ENCODE measurements at places on chromosomes 3 and 15. TPM values are rescaled to one million over a fixed set of nuclear protein-coding genes. Genes with fewer than 3 reads are reported as not detected.
A peak's percentile ranks its signal among the peaks of the same experiment; 100 is the strongest.

PRRT3 gene
- 1.0 TPM for total RNA-seq

PHLDB2 gene
- total RNA-seq, result 17.7 TPM

MEGF11 gene
- 0.29 TPM for total RNA-seq

OCA2 gene
- 0.22 TPM for total RNA-seq

PCLAF gene
- total RNA-seq, result 14.7 TPM

DPPA2 gene
- not detected for total RNA-seq

KLHL6 gene
- 1.9 TPM for total RNA-seq

TXNRD3 gene
- total RNA-seq, result 5.4 TPM

TIGIT gene
- total RNA-seq, result 0.54 TPM

IQCF5 gene
- total RNA-seq, result not detected

DNA sequence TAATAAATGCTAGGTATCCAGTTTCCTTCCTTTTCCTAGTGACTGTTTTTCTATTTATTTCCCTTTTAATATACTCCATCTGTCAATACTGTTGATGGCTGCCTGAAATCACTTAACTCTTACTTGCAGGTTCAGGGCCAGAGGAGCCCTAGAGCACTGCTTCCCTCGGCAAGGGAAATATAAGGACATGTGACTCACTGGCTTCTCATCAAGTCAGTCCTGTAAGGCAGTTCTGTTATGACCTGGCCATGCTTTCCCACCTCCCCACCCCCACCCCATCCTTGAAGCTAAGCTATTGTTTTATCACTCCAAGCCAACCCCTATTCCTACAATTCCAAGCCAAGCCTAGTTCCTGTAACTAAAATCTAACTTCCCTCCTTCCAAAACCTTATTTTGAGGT, 800.7 kb downstream of the ROBO1 start:
- DNase-seq, result no peak

GRCh38 chr3:131033480-131034080, 6.9 kb downstream of the NEK11 start:
- no peak for DNase-seq

DNA sequence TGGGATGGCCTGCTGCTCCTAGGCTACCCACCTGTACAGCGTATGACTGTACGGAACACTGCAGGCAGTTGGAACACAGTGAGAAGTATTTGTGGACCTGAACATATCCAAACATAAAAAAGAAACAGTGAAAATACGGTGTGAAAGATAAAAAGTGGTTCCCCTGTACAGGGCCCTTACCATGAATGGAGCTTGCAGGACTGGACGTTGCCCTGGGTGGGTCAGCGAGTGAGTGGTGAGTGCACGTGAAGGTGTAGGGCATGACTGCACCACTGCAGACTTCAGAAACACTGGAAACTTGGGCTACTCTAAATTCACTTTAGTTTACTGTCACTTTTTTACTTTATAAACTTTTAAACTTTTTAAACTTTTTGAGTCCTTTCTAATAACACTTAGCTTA, 71.2 kb upstream of the SLC6A6 start:
- peak; percentile 71 for DNase-seq

GRCh38 chr3:72407766-72408165, 440.5 kb downstream of the SHQ1 start:
- DNase-seq, result no peak

DNA sequence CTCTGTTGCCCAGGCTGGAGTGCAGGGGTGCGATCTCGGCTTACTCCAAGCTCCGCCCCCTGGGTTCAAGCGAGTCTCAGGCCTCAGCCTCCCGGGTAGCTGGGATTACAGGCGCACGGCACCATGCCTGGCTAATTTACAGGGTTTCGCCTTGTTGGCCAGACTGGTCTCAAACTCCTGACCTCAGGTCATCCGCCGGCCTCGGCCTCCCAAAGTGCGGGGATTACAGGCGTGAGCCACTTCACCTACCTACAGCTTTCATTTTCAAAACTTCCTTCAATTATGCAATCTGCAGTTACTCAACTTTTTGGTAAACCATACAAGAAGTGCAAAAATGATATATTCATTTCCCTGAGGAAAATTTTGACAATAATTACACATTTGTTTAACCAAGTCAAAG, 14.0 kb downstream of the NANOGP8 start:
- DNase-seq, result no peak

DNA sequence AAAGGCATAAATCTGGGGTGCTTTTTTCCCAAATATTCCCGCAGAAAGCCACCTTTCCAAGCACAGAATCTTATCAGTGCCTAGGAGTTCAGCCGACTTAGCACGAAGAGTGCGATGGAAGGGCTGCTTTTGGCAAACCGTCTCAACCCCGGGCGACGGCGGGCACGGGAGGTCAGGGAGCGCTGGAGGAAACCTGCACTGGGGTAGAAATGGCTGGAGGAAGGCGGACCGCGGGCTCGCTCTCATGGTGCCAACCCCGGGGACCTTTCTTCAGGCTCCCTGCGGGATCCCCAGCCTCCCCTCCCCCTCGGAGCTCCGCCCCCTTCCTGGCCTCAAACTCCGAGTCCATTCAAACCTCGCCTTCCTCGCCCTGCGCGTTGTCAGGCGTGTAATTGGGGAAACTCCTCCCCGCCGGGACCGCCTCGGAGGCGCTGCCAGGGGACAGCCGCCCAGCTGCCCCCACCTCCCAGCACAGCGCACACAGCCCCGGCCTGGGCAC, at the start of gene GABRG3:
Gene GABRG3 (plus strand): TSS at position 470 of the 499 bp plus-strand sequence.
- DNase-seq, result no peak

GRCh38 chr3:107907996-107908395, 182.8 kb downstream of the CD47 start:
- DNase-seq, result no peak

DNA sequence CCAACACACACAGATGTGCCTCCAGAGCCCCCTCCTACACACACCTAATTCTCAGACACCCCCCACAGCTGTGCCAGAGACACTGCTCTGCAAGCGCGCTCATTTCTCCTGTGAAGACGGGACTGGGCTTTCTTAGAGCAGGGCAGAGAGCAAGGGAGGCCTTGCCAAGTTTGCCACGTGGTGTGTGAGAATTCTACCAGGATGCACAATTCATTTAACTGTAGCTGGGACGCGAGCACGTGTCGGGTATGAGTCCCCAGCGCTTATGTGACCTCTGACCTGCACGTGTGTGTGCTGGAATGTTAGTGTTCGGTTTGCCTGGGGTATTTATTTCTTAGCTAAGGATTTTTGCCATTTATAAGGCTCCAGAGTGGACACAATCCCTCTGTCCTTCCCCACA, 37.0 kb downstream of the FEM1B start:
- no peak for DNase-seq

DNA sequence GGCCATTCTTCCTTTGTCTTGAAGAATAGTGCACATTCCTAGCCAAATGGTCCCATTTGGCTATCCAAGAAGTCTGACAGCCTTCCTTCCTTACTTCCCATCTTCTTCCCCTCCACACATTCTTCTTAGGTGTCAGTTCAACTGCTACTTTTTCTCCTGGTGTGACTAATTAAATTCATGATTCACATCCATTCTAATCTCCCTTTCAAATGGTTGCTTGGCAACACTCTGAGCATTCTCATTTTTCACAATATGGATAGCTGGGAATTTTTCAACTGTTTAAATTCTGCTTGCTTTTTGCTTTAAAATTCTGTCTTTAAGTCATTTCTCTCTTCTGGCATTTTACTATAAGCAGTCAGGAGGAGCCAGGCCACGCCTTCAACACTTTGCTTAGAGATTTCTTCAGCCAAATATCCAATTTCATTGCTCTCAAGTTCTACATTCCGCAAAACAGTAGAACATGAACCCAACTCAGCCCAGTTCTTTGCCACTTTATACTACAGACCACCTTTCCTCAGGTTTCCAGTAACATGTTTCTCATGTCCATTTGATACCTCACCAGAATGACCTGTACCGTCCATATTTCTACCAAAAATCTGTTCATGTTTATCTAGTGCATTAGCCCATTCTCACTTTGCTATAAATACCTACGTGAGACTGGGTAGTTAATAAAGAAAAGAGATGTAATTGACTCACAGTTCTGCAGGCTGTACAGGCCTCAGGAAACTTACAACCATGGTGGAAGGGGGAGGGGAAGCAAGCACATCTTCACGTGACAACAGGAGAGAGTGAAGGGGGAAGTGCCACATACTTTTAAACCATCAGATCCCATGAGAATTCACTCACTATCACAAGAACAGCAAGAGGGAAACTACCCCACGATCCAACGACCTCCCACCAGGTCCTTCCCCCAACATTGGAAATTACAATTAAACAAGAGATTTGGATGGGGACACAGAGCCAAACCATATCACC, 31.9 kb upstream of the MCF2L2 start:
- DNase-seq, result no peak

- DNase-seq, result no peak
Measured at GRCh38 chr15:61057830-61058529, 171.1 kb downstream of the RORA start.

- no peak for DNase-seq
Measured at GRCh38 chr3:174193604-174194003, 665.5 kb upstream of the NAALADL2 start.

DNA sequence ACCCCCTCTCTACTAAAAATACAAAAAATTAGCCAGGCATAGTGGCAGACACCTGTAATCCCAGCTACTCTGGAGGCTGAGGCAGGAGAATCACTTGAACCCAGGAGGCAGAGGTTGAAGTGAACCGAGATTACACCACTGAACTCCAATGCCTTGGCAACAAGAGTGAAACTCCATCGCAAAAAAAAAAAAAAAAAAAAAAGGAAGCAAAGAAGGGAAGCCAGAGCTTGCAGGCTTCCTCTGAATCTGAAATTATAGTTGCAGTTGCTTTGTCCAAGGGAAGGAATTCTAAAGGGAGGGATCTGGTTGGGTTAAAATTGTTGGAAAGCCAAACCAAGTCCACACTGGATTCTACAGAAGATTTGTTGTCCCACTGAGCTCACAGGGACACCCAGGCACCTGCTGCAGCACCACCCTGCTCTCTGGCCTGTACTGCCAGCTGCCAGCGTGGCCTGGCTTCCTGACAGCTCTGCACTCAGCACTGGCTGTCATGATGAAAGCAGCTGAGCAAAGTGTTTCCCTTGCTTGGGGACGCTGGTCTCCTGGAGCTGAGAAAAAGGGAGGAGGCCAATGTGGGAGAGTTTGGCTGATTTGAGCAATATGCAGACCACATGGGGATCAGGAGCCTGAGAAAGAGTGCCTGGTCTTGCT, 88.8 kb upstream of the HES1 start:
- peak; percentile 82 for DNase-seq

GRCh38 chr3:113183748-113184661, 27.4 kb upstream of the BOC start:
- DNase-seq, result no peak

- no peak for DNase-seq
Measured at GRCh38 chr3:104635872-104636580, 730.7 kb upstream of the ALCAM start.

DNA sequence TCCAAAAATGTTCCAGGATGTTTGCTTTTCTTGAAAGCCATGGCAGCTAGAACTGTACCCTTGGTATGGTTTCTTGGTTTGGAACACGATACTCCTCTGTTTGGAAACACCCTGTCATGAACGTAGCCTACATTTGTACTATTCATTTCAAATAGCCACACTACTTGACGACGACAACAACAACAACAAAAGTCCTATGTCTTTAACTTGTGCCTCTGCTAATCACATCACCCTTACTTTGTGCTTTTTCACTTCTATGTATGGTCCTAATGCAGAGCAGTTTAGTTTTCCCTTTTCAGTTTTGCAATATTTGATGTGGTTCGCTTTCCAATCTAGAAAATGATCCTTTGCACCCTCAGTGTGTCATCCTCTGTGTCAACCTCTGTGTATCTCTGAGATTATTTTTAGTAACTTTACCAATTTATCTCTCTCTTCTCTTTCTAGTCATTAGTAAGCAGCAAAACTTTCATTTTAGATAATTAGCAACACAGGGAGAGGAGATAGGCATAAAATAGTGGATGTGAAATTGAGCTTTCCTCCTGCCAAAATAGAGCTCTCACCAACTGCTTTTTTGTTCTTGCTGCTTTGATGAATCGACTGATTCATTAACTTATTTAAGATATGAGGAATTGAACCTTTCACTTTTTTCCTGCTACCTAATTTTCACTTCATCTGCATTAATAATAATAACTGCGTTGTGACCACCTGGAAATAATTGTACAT, 44.1 kb upstream of the TP63 start:
- no peak for DNase-seq

DNA sequence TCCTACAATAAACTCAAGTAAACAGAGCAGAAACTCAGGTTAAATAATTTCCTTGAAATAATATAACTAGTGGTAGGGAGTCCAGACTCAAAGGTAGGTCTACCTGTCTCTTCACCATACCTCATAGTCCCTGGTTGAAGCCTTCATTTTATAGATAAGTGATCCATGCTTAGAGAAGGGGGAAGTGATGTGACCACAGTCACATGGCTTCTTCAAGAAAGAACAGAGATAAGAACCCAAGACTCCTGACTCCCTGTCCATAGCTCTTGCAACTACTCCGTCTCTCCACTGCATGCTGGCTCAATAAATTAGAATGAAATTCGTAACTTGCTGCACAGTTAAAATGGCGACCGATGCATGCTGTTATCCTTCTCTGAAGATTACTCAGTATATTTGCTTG, 11.0 kb upstream of the C15orf61 start:
- no peak for DNase-seq

DNA sequence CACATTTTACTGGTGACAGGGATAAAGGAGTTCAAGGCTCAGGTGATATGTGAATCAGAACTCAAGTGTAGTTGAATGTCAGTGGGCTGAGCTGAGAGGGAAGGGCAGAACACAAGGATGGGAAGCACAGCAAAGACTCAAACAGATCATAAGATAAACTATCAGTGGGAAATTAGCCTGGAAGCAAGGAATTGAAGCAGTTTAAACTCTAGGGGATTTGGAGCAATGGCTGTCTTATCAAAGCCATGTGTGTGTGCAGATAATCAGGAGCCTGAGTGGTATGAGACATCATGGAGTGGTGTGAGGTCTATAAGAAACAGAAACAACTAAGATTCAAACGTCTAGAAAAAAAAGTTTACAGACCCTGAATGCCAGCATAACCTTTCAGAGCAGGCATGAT, 634.6 kb downstream of the AGBL1 start:
- DNase-seq, result no peak

- DNase-seq, result no peak
Measured at GRCh38 chr3:186261638-186262037, 100.4 kb downstream of the DGKG start.

- no peak for DNase-seq
Measured at GRCh38 chr3:183018421-183019192, 38.3 kb upstream of the DCUN1D1 start.

GRCh38 chr15:28901987-28902745, 16.4 kb downstream of the APBA2 start:
- DNase-seq, result no peak

GRCh38 chr3:5226783-5227182, 39.3 kb downstream of the EDEM1 start:
- no peak for DNase-seq

GRCh38 chr3:127408684-127409420, 121.0 kb upstream of the PRR20G start:
- no peak for DNase-seq

Data from mucosa of descending colon (tissue), 3 donors.